ENCODE measurements at places on chromosomes 12 and 14.

- DNase-seq, result no peak
These were observed 163.8 kb upstream of the MYL2 start for GRCh38 chr12:111084158-111084557.

GRCh38 chr12:3160081-3160480 lies 82.9 kb downstream of the TSPAN9 start:
- no peak for DNase-seq

GRCh38 chr14:99263564-99264330 lies 8.2 kb downstream of the BCL11B start:
- no peak for DNase-seq

DNA sequence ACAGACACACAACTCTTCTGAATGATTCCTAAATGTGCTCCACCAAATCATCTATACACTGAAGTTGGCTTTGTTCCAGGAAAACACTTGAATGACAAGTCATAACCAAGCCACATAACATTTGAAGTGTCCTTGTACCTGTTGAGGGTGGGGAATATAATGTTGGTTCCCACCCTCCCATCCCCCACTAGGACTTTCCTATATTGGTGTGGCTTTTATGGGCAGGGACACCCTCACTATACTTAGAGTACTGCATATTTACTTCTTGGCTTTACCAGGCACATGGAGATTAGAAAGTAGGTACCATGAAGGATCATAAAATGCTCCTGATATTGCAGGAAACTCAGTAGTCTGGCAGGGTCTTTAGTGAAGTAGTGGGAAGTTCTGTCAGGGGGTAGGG lies 9.7 kb upstream of the BHLHE41 start:
- DNase-seq, result no peak

GRCh38 chr12:124681779-124682391 lies 114.5 kb upstream of the NCOR2 start:
- DNase-seq, result no peak

GRCh38 chr12:18443768-18444437 lies 182.6 kb downstream of the PIK3C2G start:
- no peak for DNase-seq

DNA sequence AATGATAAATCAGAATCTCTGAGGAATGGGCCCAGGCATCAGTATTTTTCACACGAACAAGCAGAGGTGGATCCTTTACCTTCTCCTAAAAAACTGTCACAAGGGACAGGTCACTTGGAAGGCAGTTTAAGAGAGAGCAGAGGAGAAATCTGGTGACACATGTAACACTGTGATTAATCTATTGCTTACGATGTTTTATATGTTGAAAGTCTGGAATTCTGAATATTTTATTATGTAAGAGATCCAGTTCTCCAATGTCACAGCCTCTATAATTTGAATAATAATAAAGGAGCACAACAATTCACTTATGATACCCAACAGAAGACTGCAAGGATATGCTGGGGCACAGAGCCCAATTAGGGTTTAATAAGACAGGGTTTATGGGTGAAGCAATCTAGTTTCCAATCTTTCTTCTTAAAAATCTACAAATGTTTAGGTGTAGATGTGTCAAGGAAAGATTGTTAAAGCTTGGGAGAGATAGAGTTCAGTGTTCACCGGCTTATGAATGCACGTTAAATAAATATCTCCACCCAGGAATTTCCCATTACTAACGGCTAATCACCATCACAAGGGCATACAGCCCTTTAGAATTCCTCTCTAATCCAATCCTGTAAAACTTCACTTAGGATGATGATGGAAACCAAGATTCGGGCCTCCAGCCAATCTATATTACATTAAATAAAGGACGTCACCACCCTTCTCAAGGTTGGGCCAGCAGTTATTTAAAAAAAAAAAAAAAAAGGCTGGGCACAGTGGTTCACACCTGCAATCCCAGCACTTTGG lies 23.4 kb downstream of the DUSP16 start:
- DNase-seq, result no peak

- DNase-seq, result no peak
These were observed 398.8 kb downstream of the PRKD1 start for GRCh38 chr14:29528889-29529288.

DNA sequence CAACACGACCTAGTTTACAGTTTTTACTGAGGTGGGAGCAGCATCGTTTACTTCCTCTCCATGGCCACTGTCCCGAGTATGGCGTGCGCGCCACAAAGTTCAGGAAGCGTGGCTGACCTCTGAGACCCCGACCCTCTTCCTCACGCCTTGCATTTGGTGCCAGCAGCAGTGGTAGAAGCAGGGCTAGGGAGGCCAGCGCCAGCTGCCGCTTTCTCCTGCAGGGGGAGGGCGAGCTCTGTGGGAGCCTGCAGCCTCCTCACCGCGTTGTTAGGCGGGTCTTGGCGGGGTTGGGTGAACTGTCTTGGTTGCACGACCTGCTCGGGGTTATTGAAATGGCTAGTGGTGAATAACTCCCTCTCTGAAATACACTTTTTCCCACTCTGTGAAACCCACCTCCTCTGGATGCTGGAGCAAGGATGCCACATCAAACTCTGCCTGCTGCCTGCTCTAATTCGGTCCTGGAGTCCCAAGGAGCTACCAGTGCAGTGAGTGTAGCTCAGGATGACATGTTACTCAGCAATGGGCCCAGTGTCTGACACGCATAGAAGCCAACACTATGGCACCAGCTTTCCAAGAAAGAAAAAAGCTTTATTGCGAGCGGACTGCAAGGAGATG lies 22.3 kb upstream of the TDRD9 start:
- peak; percentile 40 for DNase-seq

DNA sequence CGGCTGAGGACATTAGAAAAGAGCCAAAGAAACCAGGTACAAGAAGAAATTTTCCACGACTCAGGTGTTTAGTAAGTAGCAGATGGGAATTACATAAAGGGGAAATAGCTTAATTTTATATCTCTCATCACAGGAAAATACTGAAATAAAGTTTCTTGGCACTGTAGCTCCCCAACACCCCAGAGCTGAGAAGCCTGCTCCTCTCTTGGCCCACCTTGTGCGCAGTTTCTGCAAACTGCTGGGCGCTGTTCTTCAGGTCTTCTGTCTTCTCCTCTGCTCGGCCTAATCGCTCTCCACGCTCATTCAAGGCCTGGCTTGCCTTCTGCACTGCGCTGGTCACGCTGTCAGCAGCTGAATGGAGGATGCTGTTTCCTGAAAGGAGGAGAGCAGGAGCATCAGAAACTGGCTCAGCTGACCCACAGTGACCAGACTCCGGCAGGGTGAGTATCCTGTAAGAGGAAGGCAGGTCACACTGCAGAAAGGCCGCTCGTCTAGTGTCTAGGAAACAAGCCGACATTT lies 184.9 kb upstream of the GZMB start:
- DNase-seq, result no peak

DNA sequence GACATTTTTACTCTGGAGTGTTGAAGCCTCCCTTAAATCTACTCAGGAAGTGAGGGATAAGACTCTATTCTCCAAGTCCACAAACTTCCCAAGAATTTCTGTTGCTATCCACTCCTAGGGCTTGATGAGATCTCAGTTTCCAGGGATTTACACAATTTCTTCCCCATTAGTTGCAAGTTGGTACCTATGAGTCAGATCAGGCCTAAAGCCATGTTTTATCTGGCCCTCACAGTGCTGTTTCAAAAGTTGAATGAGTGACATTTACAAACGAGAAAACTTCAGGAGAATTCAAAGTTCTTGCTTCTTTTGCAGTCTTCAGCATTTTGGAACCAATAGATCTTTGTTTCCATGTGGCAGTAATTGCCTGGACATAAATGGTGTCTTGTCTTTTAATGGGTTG lies 156.4 kb upstream of the SYT10 start:
- DNase-seq, result no peak

DNA sequence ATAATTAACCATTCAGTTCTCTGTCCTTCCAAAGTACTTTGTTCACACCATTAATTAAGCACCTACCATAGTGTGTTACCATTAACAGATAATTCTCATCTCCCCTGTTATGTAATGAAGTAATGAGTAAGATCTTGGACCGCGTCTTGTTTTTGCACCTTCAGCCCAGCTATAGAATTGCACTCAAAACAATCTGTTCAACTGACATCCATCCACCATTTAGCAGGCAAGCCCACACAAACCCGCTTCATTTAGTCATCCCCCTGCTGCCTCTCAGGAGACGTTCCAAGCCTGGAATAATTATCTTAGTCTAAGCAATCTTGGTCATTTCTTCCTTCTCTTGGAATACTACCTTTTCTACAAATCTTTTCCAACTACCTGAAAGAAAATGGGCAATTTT lies 74.4 kb downstream of the DUSP16 start:
- DNase-seq, result no peak

GRCh38 chr12:27818401-27818918 lies 38.4 kb upstream of the MANSC4 start:
- no peak for DNase-seq

DNA sequence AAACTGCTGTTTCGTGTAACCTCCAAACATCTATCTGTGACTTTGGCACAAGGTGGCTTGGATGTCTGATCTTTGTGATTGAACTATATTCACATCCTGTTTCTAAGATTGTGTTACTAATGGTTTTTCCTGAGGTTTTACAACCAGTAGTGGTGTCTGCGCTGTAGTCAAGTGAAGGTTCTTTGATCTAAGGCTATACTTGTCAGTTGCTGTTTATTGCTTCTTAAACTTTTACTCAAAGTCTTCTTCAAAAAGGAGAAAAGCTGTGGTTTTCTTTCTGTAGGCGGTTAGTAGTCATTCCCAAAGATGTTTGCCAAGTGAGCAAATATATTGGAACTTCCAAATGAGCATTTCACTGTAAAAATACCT lies 12.3 kb upstream of the CALM1 start:
- no peak for DNase-seq

GRCh38 chr12:85820101-85820500 lies 16.1 kb downstream of the RASSF9 start:
- no peak for DNase-seq

- no peak for DNase-seq
These were observed 95.9 kb downstream of the SLC35F4 start for GRCh38 chr14:57769863-57770523.

DNA sequence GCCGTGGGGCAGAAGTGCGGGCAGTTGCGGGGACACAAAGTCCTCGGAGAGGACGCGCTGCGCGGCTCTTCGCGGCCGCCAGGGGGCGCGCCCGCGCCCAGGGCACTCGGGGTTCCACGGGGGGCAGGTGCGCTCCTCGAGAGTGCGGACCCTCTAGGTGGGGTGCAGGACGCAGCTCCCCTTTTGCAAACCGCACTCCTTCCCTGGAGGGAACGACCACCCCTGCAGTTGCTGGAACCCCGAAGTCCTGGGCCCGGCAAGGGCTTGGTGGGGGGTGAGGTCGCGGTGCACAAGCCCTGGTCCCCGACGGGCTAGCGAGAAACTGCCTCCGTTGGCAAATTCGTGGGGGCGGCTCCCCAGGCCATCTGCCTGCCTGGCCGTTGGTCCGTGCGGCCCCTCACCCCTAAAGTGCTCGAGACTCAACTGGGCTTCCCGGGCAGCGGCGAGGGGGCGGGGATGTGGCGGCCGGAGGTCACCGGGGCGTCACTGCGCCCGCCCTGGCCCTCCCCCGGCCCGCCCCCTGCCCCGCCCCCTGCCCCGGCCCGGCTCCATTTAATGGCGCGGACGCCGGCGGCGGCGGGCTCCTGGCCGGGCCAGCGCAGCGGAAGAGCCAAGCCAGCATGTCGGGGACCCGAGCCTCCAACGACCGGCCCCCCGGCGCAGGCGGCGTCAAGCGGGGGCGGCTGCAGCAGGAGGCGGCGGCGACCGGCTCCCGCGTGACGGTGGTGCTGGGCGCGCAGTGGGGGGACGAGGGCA lies at the start of gene ADSS1:
ADSS1 (plus strand) TSS at position 579 of the 756 bp plus-strand sequence; CDS start at position 621, 42 bp downstream.
- DNase-seq, result peak; percentile 23

DNA sequence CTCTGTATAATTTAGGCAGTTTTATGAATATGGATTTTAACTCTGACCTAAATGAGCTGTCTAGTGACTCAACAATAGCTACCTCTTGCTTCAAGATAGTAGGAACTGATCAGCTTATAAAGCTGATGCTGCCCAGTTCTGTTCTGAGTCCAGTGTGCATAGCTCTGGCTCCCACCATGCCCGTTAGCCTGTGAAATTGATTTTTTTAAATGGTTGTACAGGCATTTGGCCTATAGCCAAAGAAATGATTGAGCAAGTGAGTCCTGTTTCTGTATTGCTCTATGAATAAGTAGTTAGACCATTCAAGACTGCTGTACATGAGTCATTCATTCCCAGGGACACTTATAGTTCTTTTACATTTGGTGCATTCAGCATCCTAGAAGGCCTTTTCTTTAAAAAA lies 36.4 kb downstream of the SAMD4A start:
- no peak for DNase-seq

DNA sequence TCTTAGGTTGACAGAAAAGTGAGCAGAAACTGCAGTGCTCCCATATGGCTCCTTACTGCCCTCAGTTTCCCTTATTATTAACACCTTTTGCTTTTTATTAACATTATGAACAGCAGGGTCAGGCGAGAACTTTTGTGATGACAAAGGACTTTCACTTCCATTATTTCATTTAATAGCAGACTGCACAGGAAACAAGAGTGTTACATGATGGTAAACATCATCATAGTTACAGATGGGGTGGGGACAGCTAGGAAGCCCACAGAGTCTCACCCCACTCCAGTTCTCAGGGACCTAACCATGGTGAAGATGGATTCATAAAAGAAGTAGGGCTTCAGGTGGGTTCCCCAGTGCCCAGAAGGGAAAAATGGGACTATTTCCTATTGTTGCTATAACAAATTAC lies 110.1 kb upstream of the PELI2 start:
- DNase-seq, result no peak

DNA sequence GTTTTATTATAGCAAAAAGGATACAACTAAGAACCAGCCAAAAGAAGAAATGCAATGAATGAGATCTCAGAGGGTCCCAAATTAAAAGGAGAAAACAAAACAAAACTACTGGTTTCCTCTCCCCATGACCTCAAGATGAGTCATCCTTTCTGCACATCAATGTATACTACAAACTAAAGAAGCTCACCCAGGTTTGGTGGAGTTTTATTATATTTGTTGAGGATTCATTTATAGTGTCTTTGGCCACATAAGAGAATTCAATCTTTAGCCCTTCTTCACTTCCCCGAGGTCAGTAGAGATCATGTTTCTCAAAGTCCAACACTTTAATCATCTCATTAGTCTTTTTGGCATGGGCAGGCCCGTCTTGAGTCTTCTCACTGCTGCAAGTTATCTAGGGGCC lies 210.6 kb downstream of the SLC6A15 start:
- no peak for DNase-seq

DNA sequence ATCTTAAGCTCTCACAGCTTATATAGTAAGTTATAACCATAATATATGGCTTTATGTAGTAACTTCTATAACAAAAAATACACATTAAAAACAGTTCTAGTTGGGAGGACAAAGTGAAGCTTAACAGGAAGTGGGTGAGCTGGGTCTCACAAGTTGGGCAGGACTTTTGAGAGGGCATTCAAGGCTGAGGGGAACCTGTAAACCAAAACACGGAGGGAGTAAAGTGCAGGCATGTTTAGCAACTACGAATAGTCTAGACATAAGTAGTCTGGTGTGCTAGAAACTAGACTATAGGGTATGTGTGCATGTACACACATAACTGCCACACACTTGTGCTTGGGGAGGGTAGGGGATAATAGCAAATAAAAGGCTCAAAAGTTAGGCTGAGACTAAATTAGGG lies 14.2 kb upstream of the NEK9 start:
- no peak for DNase-seq
